Stromal cell of bone marrow (primary cell): ENCODE measurements at places on chromosomes 3 and 15.

DNA sequence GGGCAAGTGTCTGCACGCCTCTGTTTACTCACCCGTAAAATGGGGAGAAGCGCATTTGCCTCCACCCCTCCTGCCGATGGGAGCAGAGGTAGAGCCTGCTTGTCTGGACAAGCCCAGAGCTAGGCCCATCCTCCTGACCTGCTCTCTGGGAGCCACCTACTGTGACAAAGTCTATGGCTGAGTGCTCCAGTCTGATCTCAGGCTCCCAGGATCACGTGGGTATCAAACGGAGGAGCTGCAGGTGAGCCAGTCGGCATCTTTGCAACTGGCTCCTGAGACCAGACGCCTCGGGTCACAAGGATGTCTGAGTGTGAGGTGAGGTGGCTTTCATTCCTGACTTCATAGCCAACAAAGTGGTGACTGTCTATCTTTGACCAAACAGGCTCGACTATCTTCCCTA, 2.1 kb upstream of the ALDH1A3 start:
- no peak for DNase-seq

- DNase-seq = no peak
These were observed 24.1 kb upstream of the ARHGEF3 start for GRCh38 chr3:56825567-56826438.

DNA sequence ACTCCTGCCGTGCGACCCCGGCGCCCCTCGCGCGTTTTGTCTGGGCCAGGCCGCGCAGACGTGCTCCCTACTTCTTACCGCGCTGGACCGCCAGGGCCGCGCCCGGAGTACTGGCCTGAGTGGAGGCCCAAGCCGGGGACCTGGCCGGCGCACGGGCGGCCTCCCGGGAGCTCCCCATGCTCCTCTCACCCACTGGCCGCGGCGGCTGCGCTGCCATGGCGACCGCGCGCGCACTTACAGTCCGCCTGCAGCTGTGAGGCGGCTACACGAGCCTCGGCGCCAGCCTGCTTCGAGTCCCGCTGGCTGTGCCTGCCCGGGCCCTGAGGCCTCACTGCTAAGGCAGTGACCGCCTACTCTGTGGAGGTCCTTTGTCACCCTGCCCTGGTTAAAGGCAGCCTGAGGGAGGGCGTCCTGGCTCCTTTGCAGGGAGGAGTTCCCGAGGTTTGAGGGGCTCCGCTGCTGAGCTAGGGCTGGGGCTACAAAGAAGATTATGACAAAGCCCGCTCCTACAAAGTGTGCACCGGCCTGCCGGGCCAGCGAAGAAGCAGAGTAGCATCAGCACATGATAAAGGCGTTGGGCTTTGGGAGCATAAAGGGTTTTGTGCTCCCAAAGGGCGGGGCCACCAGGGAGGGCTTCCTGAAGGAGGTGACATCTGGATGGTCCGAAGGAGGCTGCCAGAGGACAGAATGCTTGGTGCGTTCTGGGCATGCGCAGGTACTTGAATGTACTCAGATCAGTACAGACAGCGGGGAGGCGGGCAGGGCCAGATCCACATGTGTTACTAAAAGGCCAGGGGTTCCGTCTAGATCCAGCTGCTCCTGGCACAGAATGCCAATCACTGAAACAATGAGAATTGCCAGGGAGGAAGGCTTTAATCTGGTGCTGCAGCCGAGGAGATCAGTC, at the start of the genes LRRC34 and LRRIQ4:
Gene LRRC34 (minus strand): TSS at position 573 of the 904 bp plus-strand sequence. CDS start 356 bp downstream, at position 217.
Gene LRRIQ4 (plus strand): TSS at position 539 of the 904 bp plus-strand sequence. CDS start 9,052 bp downstream, outside the sequence.
- peak; percentile 34 for DNase-seq

DNA sequence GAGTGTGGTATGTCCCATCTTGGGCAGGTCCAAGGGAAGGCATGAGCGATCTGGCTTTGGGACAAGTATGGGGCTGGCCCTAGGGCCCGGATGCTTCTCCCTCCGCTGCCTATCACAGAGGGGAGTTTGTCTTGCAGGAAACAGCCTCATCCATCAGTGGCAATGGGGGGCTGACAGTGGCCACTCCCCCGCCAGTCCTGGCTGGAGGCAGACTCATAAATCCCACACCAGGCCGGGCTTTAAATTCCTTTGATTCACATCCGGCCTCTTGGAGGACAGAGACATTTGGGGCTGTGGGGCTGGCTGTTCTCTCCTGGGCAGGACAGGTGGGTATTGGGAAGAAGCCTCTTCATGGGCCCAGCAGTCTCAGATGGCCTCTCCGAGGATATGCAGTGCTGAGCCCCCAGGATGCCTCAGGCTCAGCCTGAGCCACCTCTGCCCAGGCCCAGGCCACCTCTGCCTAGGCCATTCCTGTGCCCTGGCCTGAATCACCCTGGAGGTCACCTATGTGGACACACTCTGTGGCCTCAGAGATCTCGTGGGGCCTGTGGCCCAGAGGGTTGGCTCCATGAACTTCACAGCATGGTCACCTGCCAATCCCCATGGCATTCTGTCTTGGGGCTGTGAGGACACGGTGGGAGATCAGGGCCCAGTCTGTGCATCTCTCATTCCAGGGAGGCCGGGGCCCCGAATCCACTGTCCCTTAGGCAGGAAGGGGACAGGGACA, 84.2 kb upstream of the GOLGA6L4 start:
- no peak for DNase-seq

DNA sequence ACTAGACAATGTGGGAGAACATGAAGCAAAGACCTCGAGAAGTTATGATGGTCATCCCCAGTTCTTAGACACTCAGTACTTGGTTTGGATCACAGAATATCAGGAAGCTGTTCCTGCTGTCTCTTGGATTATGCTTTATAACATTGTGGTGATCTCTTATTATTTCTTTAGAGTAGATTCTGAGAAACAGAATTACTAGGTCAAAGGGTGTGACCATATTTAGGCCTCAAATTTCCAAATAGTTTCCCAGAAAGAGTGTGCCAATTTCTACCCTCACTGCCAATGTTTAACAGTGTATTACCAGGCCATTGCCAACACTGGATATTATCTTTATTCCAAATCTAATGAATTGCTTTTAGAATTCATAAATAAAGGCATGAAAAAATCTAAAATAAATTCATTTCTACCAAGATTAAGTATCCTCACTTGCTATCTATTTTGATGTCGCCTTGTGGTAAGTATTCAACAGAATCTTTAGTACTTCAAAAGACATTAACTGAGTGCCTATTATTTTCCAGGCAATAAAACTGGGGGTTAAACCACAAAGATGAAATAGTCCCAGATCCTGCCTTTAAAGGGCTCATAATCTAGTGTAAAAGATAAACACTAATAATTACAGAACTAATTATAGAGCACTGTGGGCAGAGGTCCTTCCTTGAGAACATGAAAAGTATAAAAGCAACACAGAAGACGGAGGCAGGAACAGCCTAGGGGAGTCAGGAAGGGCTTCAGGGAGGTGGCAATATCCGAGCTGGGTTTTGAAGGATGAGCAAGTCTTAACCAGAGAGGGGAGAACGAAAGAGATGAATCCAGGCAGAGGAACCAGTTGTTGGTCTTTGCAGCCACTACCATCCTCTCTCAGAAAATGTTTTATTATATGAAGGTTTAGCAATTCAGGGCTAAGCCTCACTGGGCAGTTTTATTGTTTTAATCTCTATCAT, 86.8 kb downstream of the IGF2BP2 start:
- no peak for DNase-seq

DNA sequence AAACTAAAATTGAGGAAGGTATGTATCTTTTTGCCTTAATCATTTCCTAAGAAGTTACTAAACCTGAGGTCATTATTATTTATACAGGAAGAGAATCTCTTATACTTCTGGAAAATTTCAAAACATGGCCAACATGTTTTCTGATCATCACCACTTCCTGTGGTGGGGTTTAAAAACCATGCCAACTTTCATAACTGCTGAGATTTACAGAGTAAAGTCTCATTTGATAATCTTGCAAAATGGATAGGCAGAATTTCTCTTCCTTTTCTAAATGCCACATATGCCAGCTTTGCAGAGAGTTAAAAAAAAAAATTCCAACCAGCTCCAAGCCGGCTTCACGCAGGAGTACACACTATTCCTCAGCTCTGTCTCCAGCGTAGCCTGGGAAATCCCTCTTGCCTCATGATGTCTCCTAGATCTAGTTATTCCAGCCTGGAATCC, 124.3 kb upstream of the SPRED1 start:
- DNase-seq = peak; percentile 34

- DNase-seq = no peak
These were observed 74.3 kb downstream of the ABTB1 start for GRCh38 chr3:127747066-127747465.

DNA sequence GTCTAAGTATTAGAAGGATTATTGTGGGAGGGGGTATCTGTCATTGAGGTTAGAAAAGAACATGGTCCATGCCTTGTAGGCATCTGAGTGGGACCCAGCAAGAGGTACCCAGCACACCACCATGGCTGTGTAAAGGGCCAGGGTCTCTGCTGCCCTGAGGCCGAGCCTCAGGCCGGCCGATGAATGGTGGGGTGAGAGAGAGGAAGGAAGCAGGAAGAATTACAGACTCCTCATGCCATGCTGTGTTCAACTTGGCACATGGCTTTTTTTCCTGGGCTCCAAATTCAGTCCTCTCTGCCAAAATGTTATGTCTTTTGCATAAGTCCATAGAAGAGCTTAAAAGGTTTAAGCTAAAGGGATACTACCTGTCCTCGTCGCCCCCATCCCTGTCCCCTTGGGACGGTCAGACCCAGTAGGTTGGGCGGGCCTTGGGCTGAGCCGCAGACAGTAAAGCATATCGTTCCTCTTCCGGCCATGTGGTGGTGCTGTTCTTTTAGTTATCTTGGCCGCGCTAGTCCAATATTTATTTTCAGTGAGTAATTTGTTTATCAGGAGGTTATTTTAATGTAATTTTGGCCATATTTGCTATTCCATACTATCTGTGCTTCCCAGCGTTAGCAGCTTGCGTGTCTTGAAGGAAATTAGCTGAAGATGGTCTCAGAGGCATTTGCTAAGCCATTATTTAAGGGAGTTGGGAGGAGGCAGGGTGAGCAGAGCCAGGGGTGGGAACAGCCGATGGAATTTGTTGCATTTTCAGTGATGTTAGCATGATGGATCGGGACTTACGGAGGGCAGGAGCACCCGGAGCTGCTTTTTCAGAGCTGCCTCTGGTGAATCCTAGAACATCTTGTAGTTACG, 152.4 kb downstream of the AGBL1 start:
- DNase-seq = peak; percentile 9

DNA sequence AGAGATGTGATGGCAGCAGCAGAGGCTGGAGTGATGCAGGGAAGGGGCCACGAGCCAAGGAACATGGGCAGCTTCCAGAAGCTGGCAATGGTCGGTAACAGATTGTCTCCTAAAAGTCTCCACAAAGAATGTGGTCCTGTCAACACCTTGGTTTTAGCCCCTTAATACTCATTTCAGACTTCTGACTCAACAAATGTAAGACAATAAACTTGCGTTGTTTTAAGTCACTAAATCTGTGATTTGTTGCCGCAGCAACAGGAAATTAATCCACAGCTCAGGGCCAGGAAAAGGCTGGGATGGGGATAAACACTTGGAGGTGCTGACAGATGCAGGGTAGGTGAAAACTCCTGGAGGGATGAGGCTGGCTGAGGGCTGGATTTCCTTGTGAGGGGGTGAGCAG, 69.9 kb downstream of the OXNAD1 start:
- no peak for DNase-seq

DNA sequence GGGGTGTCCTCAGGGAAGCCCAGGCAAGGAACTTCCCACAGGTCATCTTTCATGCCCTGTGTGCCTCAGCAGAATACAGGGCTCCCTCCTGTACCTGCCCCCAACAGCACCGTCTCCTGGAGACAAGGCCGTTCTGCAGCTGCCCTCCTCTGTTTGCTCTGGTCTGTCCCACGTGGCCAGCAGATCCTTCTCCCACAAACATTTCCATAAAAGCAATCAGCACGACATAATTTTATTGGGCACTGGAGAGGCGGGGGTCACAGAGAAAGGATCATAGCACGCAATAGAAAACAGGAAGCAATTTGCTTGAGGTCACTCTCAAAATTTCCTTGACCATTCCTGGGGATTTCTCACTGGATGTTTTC, 29.4 kb downstream of the STARD5 start:
- DNase-seq = no peak

DNA sequence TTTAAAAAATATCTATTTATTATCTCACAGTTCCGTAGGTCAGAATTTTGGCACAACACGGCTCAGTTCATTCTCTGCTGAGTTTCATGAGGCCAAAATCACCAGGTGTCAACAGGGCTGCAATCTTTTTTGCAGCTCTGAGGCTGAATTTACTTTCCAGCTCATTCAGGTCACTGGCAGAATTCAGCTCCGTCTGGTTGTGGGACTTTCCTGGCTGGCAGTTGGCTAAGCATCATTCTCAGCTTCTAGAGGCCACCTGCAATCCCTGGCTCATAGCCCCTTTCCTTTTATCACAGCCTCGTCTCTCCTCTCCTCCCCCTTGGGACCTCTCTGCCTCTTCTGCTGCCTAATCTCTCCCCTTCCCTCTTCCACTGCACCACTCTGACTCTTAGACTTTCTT, 174.0 kb upstream of the WNT5A start:
- no peak for DNase-seq

- no peak for DNase-seq
These were observed 31.2 kb downstream of the IQGAP1 start for GRCh38 chr15:90419206-90419605.

GRCh38 chr3:149506540-149506939, 32.0 kb downstream of the TM4SF4 start:
- DNase-seq = peak; percentile 36

- DNase-seq = no peak
These were observed 23.7 kb downstream of the CFAP92 start for GRCh38 chr3:128969993-128970739.

GRCh38 chr3:154536751-154537150, 106.8 kb upstream of the GPR149 start:
- DNase-seq = no peak

DNA sequence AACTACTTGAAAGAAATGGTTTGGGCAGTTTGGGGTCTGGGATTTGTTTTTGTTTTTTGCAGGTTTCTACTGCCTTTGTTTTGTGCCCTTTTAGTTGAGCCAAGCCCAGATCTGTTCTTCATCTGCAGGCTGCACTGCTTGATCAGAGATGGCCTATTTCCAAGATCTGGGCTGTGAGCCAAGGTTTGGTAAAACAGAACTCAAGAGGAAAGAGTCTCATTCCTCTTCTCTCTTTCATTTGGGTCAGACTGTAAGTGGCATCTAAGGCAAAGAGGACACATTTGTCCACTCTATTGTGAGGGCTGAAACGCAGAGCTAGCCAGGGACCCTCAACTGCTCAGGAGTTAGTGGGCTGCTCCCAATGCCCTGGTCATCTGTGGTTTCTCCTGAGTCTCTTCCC, 104.4 kb upstream of the UBE3A start:
- DNase-seq = peak; percentile 65

- DNase-seq = no peak
These were observed 3.1 kb upstream of the RAD54L2 start for GRCh38 chr3:51535146-51536019.

DNA sequence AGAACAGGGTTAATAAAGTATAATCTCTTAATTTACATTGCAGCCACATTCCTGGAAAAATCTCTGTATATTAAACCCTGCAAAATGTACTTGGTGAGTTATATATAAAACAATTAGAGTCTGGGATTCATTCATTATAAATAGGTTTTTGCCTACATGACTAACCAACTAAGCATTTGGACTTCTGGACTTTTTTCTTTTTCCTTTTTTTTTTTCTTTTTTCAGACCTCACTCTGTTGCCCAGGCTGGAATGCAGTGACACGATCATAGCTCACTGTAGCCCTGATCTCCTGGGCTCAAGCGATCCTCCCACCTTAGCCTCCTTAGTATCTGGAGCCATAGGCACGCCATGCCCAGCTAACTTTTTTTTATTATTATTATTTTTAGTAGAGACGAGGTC, 4.5 kb downstream of the DNAJC13 start:
- DNase-seq = no peak
